ENCODE measurements at places on chromosomes 2 and 18.

- DNase-seq: peak; percentile 57
These were observed 779 bp downstream of the PTPRN start for GRCh38 chr2:219308142-219309101.

GRCh38 chr2:153873052-153874048 is 1.6 kb downstream of the GALNT13 start:
- no peak for DNase-seq

DNA sequence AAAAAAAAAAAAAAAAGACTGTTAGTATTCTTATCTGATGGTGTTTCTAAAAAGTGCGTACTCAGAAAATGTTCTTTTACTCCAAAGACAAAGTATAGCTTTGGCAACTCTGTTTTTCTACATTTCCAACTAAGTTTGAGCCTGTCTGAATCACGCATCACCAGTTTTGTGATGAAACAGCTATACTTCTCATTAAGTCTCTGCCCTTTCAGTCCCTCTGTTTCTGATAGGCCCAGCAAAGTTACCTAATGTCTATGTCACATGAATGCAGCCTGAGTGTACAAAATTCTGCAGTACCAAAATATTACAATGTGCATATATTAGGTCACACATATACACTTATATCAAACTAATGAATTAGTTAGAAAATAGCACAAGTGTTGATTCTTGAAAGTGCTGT is 22.4 kb downstream of the TWSG1 start:
- no peak for DNase-seq

DNA sequence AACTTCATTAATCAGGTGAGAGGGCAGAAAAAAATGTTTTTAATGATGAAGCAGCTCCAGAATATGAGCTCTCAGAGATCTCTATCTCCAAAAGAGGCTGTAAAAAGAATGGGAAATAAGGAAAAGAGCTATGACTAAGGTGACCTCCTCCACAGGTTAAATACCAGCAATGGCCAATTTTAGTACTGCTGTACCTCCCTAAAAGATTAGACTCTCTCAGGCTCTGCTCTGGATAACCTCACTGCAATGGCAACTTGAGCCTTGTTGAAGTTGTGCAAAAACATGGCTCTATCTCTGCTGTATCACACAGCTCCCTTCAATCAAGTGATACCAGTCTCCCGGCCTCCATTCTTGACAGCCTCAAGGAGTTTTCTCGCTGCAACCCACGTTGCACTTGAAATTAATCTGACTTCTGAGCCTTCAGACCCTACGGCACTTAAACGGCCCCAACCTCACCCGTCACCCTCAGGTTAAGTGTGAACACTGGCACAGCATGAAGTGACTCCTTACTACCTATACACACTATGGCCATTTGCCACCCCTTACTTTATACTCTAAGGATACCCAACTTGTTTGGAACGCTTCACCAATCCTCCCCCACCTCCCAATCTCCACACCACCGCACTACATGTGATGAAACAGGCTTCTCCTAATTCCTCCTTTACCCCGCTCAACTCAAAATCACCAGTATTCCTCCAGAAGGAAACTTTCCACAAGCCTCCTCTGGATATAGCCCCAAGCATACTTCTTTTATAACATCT is 36.3 kb downstream of the SMAD2 start:
- DNase-seq: no peak

DNA sequence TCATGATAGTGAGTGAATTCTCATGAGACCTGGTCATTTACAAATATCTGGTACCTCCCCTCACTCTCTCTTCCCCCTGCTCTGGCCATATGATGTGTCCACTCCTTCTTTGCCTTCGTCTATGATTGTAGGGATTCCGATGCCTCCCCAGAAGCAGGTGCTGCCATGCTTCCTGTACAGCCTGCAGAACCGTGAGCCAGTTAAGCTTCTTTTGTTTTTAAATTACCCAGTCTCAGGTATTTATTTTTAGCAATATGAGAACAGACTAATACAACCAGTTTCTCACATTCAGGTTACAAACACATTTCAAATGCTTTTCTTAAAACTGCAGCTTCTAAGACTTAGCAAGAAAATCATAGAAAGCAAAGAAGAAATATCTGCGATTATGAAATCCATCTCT is 321.2 kb upstream of the CDH7 start:
- DNase-seq: no peak

- DNase-seq: no peak
These were observed 44.2 kb upstream of the CBLN2 start for GRCh38 chr18:72588360-72588759.

DNA sequence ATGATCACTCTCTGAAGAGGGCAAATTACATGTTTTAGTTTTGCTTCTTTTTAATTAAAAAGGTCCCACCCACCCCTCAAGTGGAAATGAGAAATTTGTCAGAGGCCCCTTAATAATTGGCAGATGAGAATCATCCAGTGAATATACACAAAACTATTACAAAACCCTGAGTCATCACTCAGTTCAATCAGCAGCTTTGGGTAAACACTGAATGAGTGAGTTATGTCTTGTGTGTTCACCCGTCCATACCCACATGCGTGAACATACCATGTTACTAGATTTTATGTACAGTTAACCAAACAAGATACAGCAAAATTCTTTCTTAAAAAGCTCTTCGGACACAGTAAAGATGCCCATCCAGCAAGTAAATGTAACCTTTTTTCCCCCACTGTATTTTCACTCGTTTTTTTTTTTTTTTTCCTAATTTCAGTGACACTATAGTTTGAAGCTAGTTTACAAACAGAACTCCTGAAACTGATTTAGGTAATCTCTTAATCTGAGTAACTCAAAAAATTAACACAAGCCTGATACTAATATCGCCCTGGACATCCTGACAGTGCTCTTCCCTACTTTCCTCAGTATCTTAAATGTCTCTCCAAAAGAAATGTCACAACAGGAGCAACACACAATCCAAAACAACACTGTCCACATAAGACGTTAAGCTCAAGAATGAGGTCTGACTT is 1.4 kb downstream of the PSME4 start:
- DNase-seq: no peak

GRCh38 chr18:46013484-46014189 is 46.5 kb upstream of the EPG5 start:
- no peak for DNase-seq

GRCh38 chr18:34695310-34695709 is 14.8 kb upstream of the DTNA start:
- no peak for DNase-seq

GRCh38 chr18:59021500-59021899 is 118.2 kb upstream of the SEC11C start:
- no peak for DNase-seq

DNA sequence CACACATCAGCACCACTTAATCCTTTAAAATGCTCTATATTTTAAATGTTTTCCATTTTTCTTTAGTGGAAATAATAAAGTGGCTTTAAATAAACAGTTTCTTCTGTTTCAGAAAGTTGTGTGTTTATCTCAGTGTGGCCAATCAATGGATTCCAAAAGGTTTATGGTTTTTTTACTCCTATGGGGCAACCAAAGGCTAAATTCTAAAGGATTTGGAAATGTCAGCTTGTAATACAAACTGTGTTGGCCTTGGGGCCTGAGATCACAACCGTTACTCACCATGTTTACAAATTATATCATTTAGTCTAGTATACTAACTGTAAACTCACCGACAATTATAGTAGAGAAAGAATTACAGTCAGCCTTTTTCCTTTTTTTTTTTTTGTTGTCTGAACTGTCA is 827.2 kb downstream of the EPHA4 start:
- no peak for DNase-seq

GRCh38 chr2:226607379-226607778 is 192.2 kb downstream of the IRS1 start:
- no peak for DNase-seq

DNA sequence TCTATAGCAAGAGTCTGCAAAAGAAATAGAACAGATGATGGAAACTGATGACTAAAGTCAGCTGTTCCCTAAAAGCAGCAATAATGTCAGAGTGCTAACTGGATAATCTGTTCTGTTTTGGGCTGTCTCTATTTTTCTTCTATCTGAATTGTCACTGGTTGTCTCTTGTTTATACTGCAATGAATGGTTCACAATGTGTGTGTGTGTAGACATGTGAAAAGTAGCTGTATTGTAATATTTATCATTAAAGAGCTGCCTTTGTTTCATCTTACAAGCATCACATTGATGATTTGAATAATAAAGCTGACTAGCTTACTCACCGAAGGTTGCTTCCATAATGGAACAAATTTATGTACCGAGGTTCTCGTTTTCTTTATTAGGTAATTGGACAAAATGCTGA is 456.0 kb upstream of the ZEB2 start:
- DNase-seq: no peak

GRCh38 chr18:5166606-5167280 is 30.3 kb downstream of the AKAIN1 start:
- no peak for DNase-seq

DNA sequence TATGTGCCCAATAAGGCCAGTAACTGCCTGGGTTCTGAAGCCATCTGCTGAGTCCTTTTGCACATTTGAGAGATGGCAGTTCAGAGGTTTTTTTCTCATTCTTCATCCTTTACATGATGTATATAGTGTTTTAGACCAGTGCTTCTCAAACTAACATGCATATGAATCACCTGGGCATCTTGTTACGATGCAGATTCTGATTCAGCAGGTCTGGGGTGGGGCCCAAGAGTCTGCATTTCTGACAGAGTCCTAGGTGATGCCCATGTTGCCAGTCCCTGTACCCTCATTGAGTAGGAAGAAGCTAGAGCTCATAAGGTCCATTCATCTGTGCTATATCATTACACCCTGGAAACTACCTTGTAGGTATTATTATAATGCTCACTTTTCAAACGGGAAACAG is 3.8 kb downstream of the SMYD5 start:
- DNase-seq: no peak

DNA sequence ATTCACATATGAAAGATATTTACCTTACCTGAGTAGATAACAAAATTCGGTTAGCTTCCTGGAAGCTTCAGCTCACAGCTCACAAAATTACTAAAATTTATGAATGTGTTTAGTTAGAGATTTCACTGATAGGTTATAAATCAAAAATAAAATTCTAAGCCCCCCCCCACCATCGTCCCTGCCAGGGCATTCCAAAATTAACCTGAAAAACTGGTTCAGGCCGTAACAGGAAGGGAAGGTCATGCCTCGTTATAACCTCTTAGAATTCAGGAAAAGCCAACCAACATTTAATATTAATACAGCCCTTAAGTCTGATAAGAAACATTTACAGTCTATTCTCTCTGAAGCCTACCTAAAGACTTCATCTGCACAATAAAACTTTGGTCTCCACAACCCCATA is 48.9 kb downstream of the COX7A2L start:
- DNase-seq: no peak

GRCh38 chr18:40531051-40531450 is 1424.0 kb upstream of the PIK3C3 start:
- DNase-seq: no peak

GRCh38 chr18:58239879-58240278 is 195.9 kb downstream of the NEDD4L start:
- no peak for DNase-seq

- no peak for DNase-seq
These were observed 291.1 kb downstream of the AGPS start for GRCh38 chr2:177683661-177684069.

DNA sequence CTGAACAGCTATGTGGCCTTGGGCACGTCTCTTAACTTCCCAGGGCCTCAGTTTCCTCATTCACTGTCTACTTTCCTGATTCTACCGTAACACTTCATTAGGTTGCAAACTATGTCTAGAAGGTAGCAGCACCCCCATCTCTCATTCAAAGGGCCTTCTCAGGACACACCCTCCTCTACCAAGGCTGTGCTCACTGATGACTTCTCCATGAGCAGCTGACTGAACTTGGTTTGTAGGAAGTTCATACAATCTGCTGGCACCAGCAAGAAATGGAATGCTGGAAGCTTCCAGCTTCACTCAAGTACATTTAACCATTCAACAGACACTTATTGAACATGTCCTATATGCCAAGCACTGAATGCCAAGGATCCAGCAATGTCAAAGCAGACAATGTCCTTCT is 250.8 kb upstream of the CTAGE1 start:
- DNase-seq: no peak

DNA sequence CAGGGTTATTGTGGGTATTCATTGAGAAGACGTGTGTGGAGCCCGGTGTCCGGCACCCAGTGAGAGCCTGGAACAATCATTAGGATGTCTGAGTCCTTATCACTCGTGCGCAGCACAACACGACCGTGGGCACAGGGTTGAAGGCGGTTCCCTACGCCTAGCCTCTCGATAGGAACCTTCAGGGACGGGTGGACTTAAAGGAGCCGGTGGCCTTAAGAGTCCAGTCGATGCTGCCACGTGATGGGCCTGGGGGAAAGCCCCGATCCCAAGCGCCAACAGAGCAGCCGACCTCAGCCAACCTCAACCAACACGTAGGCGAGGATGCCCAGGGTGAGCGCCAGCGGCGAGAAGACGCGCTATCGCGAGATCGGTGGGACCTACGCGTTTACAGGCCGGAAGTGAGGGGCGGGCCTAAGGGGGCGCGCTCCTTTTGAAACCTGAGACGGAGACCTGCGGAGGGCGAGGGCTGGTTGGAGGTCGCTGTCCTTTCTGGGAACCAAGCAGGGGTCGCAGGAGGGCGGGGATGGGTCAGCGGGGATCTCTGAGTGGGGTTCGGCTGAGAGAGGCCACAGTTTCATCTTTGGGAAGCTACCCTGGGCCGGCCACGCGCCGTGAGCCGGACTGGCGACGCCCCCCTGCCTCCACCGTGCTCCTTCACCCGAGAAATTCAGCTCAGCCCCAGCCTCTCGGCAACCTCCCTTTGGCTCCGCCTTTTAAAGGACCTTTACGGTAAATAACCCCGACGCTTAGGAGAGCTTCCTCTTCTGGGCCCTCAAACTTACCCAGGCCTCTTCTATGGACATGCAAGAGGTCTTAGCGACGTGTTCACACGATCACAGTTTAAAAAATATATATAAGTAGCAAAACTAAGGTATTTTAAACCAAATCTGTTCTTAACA is 28.3 kb downstream of the WNT10A start:
- peak; percentile 84 for DNase-seq

GRCh38 chr2:42639340-42640077 is 71.1 kb downstream of the MTA3 start:
- no peak for DNase-seq

GRCh38 chr2:18703555-18703954 is 114.2 kb upstream of the NT5C1B start:
- no peak for DNase-seq

DNA sequence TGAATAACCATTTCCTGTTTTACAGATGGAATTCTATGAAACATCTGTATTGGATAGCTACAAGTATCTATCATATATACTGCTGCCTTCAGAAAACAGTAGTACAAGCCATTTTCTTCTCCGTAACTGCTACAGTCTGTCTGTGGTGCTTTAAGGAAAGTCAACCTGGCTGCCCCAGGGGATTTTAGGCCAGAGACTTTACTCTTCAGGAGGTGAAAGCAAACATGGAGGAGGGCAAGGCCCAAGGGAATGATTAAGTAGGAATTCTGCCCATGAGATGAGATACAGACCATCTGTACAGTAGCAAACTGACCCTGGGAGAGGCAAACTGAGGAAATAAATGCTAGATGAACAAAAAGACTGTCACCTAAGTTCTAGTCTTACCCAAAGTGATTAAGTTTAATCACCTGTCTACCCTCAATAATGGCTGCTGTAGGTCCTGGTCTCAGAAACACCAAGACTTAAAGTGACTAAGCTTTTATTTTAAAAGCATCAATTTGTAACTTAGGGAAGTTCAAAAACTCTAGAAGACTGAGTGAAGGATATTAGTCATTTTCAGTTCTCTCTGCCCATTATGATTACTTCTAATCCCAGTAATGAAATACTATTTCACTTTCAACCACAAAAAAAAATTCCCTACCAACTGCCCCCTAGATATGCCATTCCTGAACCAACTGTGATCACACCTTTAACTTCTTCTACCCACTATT is 14.8 kb downstream of the MBD2 start:
- DNase-seq: no peak

Measured in activated T-cell treated with anti-CD3 and anti-CD28 coated beads, Interleukin-2, amount 50 U/mL, for 4 hours (primary cell).